ENCODE measurements at places on chromosomes 7 and 10.

DNA sequence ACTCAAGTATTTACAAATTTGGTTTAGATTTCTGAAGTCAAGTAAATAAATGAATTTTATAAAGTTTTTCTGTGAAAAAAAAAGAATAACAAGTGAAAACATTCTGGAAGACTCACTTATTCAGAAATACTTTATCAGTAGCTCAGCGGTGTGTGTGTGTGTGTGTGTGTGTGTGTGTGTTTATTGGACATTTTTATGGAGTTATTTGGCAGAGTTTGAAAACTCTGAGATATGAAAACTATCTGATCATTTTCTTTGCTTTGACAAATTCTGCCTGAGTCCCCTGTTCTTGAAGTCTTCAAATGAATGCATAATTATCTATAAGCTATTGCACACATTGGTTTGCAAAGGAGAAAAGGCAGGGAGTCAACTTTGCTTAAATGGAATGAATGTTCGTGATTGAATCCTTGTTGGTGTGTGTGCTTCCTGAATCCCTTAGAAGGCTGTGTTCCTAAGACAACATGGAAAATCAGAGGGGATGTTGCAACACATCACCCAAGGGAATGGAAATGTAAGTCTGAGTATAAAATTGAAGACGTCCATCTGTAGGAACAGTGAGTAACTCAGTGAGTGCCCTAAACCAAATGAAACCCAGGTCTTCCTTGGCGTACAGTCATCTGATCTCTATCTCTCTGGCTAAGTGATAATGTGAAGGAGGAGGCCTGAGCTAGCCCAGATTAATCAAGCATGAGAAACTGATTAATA lies 160.9 kb downstream of the REEP3 start:
- DNase-seq, result no peak

GRCh38 chr7:151448261-151449252 lies 8.6 kb upstream of the CRYGN start:
- no peak for DNase-seq

DNA sequence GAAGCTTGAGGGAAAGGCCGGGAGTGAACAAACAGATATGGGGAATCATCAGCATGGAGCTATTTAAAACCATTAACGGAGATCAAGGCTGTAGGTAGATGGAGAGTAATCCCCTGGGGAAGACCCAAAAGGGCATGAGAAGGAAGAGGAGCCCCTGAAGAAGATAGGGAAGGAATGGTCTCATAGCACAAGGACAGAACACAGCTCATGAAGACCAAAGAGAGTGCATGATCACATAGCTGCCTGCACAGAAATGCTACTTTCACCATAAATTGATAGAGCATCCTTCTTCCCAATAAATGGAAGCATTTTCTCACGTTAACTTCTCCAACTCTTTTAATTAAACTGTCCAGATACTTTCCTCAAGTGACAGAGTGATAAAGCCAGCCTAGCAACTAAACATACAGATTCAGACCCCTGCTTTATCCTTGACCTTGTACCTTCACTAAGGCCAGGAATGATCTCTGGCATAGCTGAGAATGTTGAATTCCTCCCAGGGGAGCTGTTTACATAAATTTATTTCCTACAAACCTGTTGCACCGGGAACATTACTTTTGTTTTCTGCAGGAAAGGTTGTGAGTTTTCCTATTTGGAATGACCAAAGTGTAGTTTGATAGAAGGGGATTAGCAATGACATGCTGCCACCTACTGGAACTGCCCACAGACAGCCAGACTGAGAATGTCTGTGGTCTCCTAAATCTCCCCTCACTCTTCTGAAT lies 110.8 kb upstream of the LRGUK start:
- peak; percentile 33 for DNase-seq

- no peak for DNase-seq
Measured at GRCh38 chr7:44145479-44145968, 4.4 kb upstream of the MYL7 start.

DNA sequence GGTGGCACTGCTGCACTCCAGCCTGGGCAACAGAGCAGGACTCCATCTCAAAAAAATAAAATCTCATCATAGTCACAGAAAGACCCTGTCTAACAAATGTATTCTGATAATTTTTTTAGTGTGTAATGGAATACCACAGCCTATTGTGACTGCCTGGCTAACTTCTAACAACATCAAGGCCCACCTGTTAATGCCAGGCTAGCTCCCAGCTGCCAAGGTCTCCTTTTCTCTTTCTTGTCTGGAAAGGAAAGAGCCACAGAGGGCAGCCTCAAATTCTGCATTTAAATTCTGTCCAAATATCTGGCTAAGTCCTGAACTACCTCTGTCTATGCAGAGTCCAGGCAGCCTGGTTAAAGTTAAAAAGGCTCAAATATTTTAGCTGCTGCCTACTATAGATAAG lies 700.9 kb downstream of the MAGI2 start:
- DNase-seq, result no peak

GRCh38 chr10:19977097-19977521 lies 160.9 kb downstream of the PLXDC2 start:
- no peak for DNase-seq
